ENCODE measurements at places on chromosomes 11 and 22.

DNA sequence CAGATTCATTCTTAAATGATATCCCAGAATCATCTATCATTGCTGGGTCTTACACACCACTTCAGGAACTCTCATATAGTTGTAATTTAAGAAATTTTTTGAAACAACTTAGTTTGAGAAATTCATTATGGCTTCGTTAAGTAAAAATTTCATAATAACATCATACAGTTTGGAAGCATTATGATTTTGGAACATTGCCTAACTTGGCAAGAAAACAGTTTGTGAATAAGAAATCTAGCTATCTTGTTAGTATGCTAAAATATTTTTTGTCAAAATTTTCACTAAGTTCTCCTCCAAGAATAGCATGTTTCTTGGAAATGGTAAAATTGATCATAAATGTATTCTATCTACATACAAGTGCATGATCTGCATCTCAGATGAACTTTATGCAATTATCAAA is 217.7 kb downstream of the CNTN5 start:
- no peak for DNase-seq

DNA sequence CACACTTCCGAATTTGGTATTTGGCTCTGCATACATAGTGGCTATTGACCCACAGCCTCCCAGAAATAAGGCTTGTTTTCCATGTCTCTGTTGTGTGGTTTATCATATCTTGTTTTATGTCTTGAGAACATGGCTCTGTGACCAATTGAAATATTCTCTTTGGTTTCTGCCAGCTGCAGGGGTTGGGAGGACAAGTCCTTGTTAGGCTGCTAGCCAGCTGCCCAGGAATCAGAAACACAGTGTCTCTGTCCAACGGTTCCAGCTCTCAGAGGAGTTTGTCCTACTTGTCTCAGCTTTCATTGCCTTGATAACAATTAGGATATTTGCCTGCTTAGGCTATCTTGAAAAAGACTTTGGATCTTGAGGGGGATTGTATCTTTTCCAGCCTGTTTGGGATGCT is 6.0 kb upstream of the SLC7A4 start:
- no peak for DNase-seq

- no peak for DNase-seq
Observed at GRCh38 chr11:643366-643765, 6.3 kb downstream of the DRD4 start.

DNA sequence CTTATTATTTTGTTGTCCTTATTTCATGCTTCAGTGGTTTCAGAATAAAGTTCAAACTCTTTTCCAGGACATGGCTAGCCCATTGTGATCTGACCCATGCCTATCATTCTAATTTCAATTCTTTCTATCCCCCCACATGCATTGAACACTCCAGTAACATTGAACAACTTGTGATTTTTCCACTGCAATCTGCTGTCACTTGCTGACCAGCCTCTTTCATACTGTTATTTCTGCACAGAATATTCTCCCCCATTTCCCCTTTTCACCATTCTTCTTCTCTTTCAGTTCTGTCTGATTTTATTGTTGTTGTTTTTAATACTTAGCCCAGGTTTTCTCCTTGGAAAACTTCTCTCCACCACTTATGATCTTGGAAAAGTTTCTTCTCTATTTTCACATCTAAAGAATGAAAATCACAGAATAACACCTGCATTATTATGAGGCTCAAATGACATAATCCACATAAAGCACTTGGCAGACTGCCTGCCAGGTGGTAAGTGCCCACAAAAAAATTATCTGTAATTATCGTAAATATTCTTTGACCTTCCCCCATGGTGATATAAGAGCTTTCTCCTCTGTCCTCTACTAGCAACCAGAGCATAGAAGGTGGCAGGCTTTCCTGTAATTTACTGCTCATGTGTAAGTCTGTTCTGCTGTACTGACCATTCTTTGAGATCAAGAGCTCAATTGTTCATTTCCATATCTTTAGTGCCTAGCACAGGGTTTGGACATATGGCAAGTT is 51.9 kb upstream of the EED start:
- DNase-seq = no peak

- DNase-seq = no peak
Observed at GRCh38 chr11:105491394-105491793, 118.5 kb upstream of the GRIA4 start.

GRCh38 chr11:107804971-107805370 is 53.6 kb downstream of the SLC35F2 start:
- DNase-seq = no peak

DNA sequence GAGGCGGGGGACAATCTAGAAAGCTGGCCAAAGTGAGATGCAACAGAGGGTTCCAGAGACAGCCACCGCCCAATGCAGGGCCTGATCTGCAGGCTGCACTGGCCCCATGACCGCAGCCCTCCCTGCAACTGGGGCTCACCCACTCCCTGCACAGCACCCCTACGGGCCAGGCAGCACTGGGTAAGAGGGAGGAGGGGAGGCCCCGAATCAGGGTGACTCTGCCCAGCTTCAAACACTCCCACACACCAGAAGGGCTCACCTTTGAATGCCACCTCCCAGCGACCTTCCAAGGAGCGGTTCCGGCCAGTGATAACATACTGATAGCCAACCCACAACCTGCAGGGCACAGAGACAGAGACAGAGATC is 59.3 kb downstream of the DGCR2 start:
- no peak for DNase-seq

DNA sequence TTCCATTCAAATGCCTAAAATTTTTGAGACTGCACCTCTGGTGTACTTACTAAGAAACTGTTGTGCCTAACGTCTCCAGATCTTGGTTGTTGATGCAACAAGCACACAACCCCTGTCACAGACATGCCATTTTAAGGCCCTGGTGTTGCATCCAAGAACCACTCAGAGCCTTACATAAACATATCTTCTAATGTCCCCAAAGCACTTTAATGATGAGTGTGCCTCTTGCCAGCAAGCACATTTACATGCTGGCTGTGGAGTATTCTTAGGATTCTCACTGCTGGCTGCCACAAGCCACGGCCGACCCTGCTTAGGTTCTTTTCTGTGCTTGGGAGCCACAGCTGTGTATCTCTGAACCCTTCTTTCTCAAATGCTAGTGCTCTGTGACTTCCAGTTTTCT is 201.4 kb downstream of the ADAMTS15 start:
- no peak for DNase-seq
